ENCODE measurements at places on chromosomes 2 and 18. TPM values are rescaled to one million over a fixed set of nuclear protein-coding genes. Genes with fewer than 3 reads are reported as not detected.

DNA sequence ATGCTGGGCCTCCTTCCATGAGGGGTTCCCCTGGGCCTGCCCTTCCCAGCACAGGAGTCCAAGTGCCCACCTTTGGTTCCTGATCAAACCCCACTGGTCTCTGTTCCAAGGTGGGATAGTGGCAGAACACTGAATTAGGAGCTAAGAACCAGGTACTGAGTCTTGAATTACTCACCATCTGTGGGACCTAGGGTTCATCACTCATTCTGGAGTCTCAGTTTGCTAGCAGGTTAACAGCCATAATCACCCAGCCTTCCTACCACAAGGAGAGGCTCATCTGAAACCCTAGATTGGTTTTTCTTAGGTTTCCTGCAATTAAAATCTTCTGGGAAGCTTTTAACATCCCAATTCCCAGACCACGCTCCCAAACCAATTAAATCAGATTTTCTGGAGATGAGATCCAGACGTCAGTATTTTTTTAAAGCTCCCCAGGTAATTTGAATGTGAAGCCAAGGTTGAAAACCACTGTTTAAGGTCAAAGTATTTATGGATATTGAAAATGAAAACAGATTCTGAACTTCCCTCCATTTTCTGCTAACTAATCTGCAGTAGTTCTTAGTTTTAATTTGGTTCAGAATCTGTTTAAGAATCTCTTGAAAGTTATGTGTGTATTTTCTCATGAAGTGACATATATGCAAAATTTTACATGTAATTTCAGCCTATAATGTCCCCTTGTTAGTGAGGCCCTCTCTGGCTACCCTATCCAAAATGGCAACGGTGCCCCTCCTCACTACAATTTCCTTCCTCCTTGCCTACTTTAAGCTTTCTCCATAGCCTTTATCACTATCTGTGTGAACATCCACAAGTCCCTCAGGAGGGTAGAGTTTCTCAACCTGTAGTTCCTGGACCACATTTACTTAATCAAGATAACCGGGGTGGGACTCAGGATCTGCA lies 166.5 kb upstream of the CXCR4 start:
- no peak for DNase-seq

GRCh38 chr2:72917138-72917876 lies at the start of gene EMX1:
TSS of gene EMX1 (plus strand) at chr2:72917519. CDS start at chr2:72917853, 334 bp downstream.
- no peak for DNase-seq

- DNase-seq = no peak
Measured at GRCh38 chr2:38122344-38122743, 46.4 kb upstream of the CYP1B1 start.

DNA sequence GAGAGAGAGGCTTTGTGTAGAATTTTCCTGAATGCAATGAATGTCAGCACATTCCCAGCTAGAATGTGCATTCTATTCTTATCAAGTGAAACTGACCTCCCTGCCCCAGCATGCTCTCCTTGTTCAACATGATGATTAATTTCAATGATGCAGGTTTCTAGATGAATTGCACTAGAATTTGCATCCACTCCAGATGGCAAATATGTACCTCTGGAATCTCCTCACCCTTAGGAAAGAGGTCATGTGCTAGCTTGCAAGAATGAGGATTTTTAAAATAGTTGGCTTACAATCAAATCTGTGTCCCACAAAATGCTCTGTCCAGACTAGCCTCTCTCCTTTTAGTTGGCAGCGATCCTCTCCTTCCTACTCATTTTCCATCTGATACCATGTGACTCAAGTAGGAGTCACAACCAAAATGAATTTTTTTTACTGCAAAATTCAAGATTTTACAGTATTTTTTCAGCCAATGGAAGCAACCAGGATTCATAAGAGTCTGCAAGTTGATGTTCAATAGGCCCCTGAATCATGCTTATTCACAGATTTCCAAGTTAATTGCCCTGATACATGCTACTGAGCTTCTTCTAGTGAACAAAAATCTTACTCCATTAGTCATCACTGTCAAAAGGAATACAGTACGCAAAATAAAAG lies 21.0 kb upstream of the STAT4 start:
- DNase-seq = no peak

GRCh38 chr2:12032398-12032797 lies 286.0 kb downstream of the LPIN1 start:
- DNase-seq = no peak

GRCh38 chr2:173386738-173387065 lies 32.0 kb downstream of the CDCA7 start:
- DNase-seq = no peak

DNA sequence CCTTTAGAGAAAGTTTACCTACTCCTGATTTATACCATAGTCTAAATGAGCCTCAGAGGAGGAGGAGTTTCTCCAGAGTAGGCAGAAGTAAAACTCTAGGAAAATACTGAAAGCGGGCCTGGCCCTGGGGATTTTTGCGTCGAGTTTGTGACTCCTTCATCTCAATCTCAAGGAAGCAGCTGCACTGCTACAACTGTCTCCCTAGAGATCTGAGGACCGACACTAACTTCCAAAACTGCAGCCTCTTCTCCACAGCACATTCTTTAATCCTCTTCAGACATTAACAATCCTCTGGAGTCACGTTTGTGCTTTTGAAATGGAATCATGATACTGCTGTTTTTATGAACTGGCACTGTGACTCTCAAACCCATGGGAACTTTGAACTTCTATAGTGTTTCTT lies 281.4 kb downstream of the KCNS3 start:
- DNase-seq = no peak

DNA sequence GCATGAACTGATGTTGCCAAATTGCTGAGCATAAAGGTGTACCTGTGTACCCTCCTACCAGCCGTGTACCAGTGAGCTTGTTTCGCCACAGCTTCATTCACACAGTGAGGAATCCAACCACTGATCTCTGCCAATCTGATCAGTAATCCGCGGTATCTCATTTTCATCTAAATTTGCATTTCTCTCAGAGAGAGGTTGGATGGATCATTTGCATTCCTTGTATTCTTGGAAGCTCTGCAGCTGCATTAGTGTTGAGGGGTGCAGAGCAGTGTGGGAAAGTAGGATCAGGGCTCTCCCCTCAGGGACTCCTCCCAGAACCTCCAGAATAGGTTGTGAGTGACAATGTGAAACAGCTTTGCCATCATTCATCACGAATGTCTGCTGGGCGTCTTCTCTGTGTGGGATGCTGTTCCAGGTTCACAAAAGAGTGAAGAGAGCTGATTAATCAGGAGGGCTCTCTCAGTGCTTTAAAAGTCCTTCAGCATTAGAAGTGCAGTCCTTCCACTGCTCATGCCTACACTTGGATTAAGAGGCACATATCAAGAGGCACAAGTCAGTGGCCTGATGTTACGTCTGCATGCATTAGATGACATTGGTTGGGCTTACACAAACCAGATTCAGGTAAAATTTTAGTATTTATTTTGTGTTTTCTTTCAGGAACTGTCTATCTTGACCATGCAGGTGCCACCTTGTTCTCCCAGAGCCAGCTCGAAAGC lies 7.5 kb downstream of the MOCOS start:
- no peak for DNase-seq

DNA sequence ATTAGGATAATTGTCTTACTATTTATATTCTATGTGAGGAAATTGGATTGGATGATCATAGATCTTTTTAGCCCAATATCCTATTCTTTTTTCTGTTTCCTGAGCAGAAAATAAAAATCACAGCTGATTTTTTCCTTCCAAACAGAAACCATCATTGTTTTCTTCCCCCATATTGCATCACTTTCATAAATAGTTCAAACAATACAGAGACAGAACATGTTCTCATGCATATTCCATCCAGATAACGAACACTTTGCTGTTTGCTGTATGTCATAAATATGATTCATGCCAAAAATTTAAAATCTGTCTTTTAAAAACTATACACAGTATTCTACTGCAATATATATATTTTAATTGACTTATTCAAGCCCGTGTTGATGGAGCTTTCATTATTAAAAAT lies 22.0 kb upstream of the RALBP1 start:
- DNase-seq = no peak

- no peak for DNase-seq
Measured at GRCh38 chr18:7336623-7337022, 105.7 kb downstream of the LRRC30 start.

DNA sequence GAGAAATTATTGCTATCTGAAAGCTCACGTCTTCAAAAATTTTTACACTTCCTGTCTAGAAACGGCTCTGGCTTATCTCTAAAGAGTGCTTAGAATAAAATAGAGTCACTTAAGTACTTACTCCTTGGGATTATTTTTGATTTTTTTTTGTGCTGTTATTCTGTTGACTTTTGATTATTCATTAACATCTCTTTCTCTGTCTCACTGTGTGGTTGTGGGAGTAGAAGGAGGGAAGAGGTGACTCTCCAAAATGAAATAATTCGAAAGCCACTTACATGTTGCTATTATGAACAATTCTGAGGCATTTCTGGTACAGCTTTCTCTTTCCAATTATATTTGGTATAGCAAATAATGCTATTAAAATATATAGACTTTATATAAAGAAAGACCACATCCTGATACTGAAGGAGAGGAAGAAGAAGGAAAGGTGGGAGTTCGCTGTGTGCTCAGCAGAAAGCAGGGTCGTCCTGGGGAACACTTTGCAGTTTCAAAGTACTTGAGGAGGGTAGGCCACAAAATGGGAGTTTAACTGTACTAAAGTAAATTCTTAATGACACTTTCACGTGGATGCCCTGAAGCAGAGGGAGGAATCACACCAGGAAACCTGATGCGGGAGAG lies 9.6 kb upstream of the MMADHC start:
- DNase-seq = no peak

DNA sequence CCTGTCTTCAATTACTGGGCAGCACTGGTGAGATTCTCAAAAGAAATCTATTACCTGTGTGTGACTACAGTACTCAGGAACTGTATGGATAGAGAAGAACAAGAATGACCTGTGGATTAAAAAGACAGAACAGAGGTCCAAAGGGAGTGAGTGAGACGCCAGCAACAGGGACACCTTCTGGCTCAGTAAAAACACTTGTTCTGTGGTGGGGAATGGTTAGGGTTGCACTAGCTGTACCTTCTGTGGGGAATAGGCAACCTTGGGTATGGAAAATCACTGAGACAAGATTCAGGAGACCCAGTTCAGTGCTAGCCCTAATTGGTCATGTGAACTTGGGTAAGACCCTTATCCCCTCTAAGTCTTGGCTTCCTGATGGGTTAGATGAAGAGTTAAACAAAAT lies 986.0 kb downstream of the TSN start:
- no peak for DNase-seq

- DNase-seq = no peak
Measured at GRCh38 chr2:36919041-36919837, 47.1 kb downstream of the STRN start.

- DNase-seq = peak; percentile 97
Measured at GRCh38 chr2:240250985-240251847, 110.8 kb upstream of the OTOS start.

- no peak for DNase-seq
Measured at GRCh38 chr2:119483896-119484718, 40.2 kb downstream of the SCTR start.

DNA sequence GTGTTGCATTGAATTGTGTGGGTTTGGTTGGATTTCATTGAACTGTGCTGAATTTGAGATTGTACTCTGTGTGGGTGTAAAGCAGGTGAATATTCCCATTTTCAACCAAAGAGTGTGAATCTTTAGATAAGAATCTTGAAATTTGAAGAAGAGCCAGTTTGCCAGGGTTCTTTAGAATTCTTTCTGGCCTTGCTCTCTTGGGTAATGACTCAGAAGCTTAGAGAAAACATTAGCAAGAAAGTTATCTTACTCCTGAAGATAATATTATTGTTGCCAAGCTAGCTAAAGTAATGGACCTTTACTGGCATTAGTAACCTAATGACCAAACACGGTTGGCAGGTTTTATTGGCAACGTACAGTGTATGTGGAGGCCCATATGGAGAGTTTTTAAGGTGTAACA lies 46.4 kb upstream of the SIX3 start:
- no peak for DNase-seq

DNA sequence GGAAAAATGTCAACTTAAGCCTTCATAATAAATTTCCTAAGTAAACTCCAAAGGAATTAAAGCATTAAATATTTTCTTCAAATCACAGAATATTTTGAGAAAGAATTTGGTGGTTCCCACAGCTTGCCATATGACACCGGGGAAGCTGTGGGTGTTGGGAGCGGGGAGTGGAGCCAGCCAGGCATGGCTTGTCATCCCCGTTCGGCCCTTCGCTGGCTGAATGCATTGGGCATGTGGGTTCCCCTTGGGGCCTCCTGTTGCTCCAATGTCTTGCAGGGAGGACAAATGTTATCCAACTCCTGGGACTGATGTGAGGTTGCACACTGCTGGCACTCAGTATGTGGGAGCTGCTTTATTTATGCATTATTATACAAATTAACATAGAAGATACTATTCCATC lies 18.6 kb downstream of the NGEF start:
- peak; percentile 66 for DNase-seq

DNA sequence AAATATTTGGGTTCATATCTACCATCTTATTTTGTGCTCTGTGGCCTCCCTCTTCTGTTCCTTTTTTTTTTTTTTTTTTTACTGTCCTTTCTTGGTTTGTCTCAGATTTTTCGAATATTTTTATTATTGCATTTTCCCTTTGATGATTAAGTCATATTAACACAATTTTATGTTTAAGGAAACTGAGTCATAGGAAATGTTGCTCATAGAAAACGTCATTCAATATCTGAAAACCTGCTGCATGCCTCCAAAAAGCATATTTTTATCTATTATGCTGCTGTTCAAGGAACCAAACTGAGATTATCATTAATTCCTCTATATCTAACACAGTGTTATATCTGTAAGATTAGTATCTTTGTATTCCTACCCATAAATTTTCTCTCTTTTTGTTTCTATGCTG lies 614.3 kb upstream of the SLC8A1 start:
- no peak for DNase-seq

GRCh38 chr18:7452331-7452730 lies 114.8 kb upstream of the PTPRM start:
- no peak for DNase-seq

GRCh38 chr2:158456309-158457066 lies at the start of the genes CCDC148 and PKP4:
TSS of gene CCDC148 (minus strand) at chr2:158456753. CDS start at chr2:158456439, 314 bp downstream.
TSS of gene PKP4 (plus strand) at chr2:158456952. CDS start at chr2:158533185, 76,233 bp downstream.
- DNase-seq = peak; percentile 95

DNA sequence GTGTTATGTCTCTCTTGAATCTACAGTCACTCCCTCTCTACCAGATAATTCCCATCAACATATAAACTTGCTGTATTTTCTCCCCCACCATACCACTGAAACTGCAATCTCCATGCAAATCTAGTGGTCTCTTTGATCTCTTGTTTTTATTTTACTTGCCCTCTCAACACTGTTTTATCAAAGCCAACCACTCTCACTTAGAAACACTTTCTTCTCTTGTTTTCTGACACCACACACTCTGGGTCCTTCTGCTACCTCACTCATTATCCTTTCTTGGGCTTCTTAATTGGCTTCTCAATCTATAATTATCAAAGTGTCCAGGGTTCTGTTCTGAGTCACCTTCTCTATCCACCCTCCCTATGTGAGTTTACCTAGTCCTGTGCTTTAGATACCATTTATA lies 2.0 kb upstream of the MCFD2 start:
- DNase-seq = no peak

GRCh38 chr18:31610286-31611205 lies 18.9 kb downstream of the TTR start:
- no peak for DNase-seq

GPD2 gene
- total RNA-seq = 14.8 TPM

ZSWIM2 gene
- not detected for total RNA-seq

AMER3 gene
- total RNA-seq = not detected

ONECUT2 gene
- 0.05 TPM for total RNA-seq

ZNF892 gene
- total RNA-seq = 4.1 TPM

WDCP gene
- 5.7 TPM for total RNA-seq

OTX1 gene
- not detected for total RNA-seq

CD8B2 gene
- total RNA-seq = not detected

LOXL3 gene
- 6.1 TPM for total RNA-seq

SIX3 gene
- not detected for total RNA-seq

GPR45 gene
- not detected for total RNA-seq

BMP10 gene
- 0.65 TPM for total RNA-seq

Data from posterior vena cava (tissue), 2 donors.